Heart right ventricle (tissue), 16 donors: ENCODE measurements at places on chromosomes 6 and 20. TPM values are rescaled to one million over a fixed set of nuclear protein-coding genes. Genes with fewer than 3 reads are reported as not detected.

GRCh38 chr6:130826442-130827246, 562 bp upstream of the SMLR1 start:
- no peak for DNase-seq

GRCh38 chr20:42742926-42743325, 446.8 kb downstream of the PTPRT start:
- no peak for DNase-seq

DNA sequence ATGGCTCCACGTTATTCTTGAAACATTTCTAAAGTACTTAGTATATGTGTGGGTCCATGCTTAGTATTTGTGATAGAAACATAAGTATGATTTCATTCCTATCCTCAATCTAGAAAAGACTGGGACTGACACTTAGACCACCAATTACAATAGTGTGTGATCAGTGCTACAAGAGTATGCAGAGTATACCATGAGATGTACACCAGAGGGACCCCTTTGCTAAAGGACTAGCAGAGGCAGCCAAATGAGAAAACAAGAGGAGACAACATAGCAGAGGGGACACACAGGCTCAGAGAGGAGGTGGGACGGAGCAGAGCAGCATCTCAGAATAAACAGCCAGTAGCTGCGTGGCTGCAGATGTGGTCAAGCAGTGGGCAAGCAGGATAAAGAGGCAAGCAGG, 21.0 kb downstream of the RMND1 start:
- DNase-seq = no peak

DNA sequence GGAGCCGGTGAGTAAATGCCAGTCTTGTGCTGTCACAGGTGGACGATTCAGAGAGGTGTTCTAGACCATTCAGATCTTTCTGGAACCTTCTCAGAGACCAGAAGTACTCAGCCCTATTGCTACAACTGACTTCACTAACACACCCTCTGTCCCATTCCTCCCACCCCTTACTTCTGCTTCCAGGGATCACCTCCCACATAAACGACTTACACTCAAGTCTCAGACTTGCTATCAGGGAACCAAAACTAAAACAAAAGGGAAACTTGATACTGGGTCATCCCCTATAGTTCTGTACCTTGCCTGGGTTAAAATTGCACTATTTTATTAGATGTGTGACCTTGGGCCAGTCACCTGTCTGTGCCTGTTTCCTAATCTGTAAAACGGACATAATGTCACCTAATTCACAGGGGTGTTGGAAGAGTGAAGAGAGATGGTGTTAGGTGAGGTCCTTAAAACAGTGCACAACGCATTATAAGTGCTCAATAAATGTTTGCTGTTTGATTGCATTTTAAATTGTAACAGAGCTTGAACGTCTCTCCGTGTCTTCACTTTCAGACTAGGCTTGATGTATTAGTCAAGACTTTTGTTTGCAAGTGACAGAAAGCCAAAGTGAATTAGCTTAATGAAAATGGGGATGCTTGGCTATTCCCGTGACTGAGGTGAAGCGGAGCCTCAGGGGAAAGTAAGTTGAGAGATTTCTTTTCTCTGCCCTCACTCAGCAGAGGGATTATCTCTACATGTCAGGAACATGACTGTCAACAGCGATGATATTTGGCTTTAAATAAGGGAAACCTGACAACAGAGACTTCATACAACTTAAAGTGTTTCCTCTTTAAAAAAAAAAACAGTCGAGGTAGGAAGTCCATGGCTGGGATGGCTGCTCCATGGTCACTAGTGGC, 3.0 kb upstream of the SRXN1 start:
- no peak for DNase-seq

DNA sequence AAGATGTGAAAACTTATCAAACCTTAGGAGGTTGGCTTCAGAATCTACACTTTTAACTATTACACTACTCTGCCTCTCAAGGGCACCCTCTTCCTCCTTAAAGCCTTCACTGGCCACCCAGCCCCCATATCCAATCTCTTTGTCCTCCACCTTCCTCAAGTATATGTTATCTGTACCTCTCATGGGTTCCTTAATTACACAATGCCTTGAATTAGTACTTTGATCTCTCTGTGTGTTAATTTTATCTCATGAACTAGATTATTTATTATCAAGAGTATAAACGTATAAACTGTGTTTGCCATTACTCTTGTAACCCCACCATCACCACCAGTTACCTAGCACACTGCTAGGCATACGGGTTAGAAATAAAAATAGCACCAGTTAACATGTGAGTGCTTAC, 83.3 kb downstream of the NCR2 start:
- no peak for DNase-seq

- DNase-seq = no peak
These were observed 1011.4 kb downstream of the KIF16B start for GRCh38 chr20:15561707-15562404.

GRCh38 chr6:105331927-105332326, 71.0 kb downstream of the PREP start:
- DNase-seq = no peak

GRCh38 chr6:53696341-53696740, 30.8 kb upstream of the KLHL31 start:
- no peak for DNase-seq

DNA sequence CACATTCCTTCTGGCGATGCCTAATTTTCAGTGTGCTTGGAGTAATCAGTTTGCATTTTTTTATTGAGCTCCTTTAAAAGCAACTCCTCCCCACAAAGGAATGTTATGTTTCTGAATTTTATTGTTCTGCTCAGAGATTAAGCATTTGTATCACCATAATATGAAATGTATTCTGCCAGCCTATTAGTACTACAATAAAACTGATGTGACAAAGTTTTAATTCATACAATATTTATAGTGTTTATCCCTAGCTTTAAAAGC, 236.9 kb upstream of the ASCC3 start:
- no peak for DNase-seq

Gene AKAP7
- total RNA-seq = 6.7 TPM

Gene SLC17A1
- not detected for total RNA-seq

- no peak for DNase-seq
These were observed 152.5 kb downstream of the IBTK start for GRCh38 chr6:82095091-82095490.

DNA sequence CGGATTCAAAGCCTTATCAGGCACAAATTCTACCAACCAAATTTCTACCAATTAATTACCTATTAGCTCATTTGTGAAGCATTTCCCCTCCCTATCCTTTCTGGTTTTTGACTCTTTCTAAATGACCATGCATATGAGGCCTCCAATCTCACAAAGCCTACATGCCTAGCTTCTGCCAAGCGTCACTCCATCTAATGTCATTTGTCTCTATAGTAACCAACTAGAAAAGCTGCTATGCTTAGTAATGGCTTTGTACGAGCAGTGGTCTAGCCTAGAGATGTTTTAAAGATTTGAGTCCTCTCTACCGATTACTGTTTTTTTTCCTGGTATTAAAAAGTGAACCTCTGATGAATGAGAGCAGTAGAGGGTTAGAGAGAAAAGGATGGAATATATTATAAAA, 4.8 kb upstream of the ASF1A start:
- no peak for DNase-seq

- no peak for DNase-seq
These were observed 4.0 kb downstream of the NUDT3 start for GRCh38 chr6:34388421-34388820.

GRCh38 chr6:73624896-73625295, 28.9 kb downstream of the SLC17A5 start:
- DNase-seq = no peak

- DNase-seq = no peak
These were observed 1.1 kb upstream of the SIM1 start for GRCh38 chr6:100465701-100466409.

- DNase-seq = no peak
These were observed 4.8 kb downstream of the MICAL1 start for GRCh38 chr6:109450801-109451200.

GRCh38 chr6:75808507-75808906, 59.5 kb downstream of the MYO6 start:
- DNase-seq = no peak

- DNase-seq = no peak
These were observed 48.2 kb downstream of the FRK start for GRCh38 chr6:116012471-116012949.

Gene NMBR
- not detected for total RNA-seq

Gene LY6G6D
- not detected for total RNA-seq

DNA sequence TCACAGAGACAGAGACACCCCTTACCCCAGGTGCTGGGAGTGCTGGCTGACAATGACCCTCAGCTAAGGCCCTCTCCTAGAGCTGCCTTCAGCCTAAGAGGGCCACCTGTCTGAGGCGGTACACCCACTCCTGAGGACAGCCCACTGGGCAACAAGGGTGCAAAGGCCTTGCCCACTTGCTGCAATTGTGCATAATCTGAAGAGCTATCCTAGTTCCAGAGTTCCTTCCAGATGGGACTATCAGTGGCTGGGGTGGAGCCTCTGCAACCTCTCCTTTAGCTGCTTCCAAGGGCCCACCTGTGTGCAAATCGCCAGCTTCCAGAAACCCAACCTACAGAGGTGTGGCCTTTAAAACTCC, 87.5 kb downstream of the PREX1 start:
- DNase-seq = no peak

DNA sequence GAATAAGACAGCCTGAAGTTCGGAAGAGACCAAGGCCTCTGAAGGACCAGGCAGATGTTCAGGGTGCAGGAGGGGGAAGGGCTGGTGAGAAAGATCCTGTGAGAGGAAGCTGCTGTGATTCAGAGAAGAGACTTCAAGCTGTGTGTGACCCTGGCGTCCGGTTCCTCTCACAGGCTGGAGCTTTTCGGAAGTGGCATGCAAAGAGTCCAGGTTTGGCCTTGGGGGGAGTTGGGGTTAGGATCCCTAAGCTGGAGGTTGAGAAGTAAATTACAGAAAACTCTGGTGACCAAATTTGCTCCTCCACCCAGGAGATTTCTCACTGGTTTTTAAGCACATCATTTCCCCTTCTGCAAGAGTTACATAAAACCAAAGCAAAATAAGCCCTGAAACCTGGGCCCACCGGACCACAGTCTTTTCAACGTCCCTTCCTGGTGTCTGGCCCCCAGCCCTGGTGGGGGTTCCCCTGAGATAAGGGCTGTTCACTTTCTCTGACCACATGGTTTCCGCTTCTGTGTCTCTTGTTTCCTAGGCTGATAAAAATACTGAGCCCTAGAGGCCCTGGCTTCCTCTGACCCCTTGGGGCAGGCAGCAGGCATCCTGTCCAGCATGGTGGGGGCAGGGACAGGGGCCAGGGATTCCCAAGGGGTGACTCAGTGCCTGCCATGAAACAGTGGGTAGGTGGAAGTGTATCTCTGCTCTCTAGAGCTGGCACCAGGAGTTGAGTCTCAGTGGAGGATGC, 12.0 kb upstream of the LTA start:
- DNase-seq = peak; percentile 67

DNA sequence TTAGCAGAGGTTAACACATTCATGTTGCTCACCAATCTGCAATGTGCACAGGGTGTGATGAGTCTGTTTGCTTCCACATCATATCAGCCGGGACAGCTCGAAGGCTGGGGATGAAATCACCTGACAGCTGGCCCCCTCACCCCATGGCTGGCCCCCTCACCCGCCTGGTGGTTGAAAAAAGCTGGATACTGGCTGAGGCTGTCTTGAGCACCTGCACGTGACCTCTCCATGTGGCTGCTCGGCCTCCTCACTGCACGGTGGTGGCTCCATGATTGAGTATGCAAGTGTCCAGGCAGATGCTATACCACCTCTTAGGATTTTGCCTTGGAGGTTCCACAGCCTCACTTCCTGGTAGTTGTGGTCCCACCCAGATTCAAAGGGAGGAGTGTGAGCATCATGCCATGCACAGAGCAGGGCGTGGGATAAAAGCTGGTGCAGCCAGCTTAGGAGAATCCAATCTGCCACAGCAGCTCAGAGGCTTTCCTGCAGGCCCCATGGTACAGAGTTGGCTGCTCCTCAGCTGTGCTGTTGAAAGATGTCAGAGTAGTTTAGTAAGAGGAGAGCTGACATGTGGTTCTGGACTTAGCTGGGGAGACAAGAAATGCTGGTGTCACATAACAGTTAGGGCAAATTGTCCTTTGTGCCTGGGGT, 29.6 kb upstream of the SYNDIG1 start:
- no peak for DNase-seq

- DNase-seq = no peak
These were observed 173.5 kb upstream of the IRAK1BP1 start for GRCh38 chr6:78693835-78694234.

GRCh38 chr20:47113362-47114109, 218.9 kb downstream of the EYA2 start:
- no peak for DNase-seq

DNA sequence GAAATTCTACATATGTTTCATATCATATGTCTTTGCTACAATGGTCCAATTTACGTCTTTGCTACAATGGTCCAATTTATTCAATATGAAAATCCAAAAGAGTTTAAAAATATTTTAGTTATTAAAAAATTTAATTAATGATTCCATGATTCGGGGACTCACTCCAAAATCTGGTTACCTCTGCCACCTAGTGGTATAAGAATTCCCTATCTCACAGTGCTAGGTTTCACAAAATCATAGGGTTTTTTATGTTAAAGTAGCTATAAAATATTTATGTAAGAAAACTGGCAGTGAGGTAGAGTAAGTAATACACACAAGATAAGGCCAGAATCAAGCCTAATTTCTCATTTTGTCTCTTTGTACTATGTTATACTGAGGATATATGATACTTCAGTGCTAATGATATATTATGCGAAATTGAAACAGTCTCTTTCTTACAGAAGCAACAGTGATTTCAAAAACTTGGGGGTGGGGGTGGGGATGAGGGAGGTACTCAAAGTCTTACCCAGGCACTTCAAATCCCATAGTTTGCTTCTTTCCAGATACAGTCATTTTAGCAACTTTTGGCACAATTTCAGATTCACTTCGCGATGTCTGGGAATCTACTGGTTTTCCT, 52.3 kb downstream of the HBS1L start:
- no peak for DNase-seq

- no peak for DNase-seq
These were observed 18.3 kb downstream of the SNX9 start for GRCh38 chr6:157841211-157841840.

Gene FOXA2
- not detected for total RNA-seq

DNA sequence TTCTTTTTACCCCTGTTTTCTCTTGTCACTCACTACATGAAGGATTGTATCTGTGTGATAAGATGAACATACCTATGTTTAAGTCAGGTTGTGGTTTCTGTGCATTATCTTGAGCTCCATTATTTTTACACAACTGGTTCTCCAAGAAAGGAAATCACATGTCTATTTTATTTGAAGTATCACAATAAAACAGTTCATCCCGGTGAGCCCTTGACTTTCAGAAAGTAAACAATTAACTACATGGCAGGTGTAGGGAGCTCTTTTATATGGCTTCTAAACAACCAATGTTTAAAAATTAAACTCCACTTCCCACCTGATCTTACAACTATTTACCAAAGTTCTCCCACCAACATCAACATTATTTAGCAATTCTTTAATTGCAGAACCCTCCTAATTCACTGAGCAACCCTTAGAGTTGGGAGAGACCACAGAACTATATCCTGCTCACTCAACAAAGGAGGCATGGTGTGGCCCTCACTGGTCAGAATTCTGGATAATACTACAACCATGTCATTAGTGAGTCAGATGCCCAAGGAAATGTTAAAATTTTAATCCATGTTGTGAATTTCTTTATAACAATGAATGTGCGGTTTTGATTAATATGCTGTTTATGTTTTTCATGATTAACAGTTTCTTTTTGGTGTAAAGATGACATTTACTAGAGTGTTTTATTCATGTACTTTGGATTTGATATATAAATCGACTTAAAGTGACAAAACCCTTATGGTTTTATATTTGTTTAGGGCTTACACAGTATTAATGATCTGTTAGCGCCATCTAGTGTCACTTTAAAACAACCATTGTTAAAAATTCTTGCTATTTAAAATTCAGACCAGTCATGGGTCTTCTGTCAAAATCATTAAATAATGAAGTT, 50.0 kb upstream of the SCGN start:
- no peak for DNase-seq
